ENCODE measurements at places on chromosomes 7 and 10.

GRCh38 chr7:4711634-4712033 lies 29.5 kb downstream of the FOXK1 start:
- no peak for DNase-seq

DNA sequence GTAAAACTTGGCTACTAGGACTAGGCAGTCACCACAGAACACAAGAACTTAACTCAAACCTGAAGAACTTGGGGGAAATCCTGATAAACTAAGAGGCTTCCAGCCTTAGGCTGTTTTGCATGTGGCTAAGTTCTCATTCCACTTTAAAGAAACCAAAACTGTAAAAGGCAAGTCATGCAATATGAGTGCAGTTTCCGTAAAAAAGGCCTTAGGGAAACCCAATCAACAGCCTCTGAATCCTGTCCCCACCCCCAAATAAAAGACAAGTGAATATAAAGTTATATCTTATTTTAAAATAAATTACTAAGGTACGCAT lies 95.1 kb downstream of the USP6NL start:
- no peak for DNase-seq

DNA sequence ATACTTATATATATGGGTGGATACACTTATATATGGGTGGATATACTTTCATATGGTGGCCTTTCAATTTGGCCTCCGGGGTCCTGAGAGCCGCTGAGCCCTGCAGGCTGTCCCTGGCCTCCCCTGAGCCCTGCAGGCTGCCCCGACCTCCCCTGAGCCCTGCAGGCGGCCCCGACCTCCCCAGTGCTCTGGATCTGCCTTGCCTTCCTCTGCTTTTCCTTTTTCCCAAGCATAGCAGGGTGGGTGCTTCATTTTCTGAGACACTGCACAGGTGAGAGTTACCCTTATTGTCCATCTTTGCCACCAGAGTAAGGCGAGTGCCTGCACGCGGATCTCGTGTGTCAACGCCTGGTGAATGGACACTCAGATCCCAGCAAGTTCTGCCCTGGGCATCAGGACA lies 106.6 kb downstream of the VIPR2 start:
- no peak for DNase-seq

DNA sequence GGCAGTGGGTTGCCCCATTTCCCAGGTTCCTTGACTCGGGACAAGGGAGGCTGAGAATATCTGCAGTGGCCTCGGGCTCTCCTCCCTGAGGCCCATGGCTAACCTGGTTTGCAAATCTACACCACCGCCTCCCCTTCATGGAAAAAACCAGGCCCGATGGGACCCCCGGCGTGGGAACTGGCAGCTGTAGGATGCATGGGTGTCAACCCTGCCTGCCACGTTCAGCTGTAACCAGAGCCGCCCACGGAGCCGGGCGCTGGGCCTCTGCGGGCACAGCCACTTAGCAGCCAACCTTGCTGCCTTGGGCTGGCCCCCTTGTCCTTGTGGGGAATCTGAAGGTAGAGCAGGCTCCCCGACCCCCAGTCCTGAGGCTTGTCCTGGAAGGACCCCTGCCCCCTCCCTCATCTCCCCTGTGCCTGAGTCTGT lies 1.6 kb downstream of the PWWP2B start:
- DNase-seq = no peak

DNA sequence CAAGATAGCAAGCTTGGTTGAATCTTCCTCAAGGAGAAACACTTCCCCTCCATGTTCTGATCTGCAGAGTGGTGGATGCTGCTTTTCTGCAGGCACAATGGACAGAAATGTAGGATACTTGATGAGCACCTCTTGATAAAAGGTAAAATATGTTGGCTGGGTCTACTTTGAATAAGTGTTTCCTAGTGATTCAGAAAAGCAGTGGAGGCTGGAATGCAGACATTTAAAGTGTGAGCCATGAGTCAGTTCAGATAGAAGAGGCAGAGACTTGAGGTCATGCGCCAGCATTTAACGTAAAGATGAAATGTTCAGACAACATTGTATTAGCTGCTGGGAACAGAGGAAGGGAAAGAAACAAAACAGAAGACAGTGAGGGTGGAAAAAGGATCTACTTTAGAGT lies 403.1 kb downstream of the ADRA2A start:
- no peak for DNase-seq

DNA sequence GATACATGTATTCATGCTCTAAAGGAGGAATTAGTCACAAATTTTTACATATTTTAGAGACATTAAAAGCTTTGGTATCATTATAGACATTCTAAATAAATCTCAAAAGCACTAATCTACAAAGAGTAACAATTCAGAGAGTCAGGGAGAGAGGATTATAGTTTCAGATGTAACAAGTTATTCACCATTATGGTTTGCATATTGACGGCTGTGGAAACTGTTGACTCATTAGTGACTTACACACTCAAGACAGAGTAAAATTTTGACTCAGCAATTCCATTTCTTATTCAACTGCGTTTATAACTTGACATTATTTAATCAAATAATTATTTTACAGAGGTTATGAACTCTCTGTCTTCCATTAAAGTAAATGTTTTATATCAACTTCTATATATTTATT lies 95.4 kb upstream of the SEMA3C start:
- DNase-seq = no peak

- DNase-seq = no peak
Observed at GRCh38 chr7:44390701-44391100, 65.3 kb upstream of the CAMK2B start.

GRCh38 chr7:50329775-50330174 lies 25.3 kb downstream of the IKZF1 start:
- DNase-seq = no peak

DNA sequence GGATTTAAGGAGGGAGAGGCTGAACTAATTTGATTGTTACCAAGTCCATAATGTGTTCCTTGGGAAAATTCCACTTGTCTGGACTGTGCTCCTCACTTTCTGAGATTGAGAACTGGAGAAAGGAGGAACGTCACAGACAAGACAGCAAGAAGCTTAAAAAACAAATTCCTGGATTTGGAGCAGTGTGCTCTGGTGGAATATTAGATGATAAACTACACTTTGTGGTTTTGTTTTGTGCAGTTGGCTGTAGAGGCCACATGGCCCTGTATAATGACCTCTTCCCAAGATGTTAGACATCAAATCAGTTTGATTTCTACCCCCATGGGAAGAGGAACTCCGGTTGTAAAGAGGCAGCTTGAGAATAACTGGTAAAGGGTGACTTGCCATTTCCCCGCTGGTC lies 421.3 kb upstream of the GALNT17 start:
- no peak for DNase-seq

DNA sequence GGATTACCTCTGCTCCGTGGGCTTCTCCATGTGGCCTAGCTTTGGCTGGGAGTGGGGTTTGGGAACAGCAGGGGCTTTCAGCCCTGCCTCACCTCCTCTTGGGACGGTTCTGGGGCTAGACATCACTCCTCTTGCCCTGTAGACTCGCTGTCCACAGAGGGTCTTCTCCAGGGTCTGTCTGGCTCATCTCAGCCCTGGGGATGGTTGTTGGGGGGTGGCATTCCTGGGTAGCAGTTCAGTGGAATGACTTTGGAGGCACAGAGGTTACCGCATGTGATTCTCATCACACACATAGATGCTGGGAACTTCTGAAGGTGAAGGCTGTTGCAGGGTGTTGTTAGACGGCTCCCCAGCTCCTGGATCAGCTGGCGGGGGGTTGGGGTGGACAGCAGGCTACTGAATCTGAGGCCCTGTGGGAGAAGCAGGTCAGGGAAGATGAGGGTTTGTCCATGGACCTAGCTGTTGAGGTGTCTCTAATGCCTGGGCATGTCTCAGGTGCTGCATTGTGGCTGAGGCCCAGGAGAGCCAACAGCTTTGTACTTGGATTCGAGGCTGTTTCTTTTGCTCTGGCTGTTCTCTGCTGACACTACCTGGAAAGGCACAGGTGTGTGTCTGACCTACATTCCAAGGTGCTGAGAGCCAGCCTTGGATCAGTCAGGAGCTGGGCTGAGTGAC lies 23.8 kb downstream of the RAMP3 start:
- no peak for DNase-seq

DNA sequence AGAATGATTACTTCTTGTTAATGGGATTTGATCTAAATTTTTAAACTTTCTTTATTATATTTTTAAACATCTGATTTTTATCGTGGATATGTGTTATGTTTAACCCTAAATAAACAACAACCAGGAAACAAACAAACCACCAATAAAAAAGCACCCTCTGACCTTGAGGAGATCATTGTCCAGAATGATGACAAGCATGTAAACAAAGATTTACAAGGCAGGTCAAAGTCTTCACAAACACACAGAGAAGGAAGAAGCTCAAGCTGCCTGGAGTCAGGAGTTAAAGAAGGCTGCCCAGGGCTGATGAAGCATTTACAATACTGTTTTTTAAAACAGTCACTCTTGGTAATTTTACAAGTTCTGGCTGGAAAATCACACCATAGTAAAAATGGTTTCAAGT lies 31.0 kb upstream of the EGFR start:
- DNase-seq = no peak

DNA sequence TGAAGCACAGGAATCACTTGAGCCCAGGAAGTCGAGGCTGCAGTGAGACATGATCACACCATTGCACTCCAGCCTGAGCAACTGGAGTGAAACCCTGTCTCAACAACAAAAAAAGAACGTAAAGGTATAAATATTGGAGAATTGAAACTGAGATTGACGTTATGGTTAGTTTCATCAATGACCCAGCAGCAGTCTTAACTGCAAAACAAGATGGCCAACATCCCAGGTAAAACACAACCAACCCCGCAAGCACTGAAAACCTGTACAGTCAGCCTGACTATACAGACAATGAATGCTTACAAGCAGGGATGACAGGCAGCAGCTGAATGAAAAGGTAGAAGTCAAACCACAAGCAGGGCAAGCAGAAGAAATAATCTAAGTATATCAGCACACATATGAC lies 34.7 kb downstream of the WAPL start:
- no peak for DNase-seq

GRCh38 chr10:131143425-131144165 lies 167.9 kb downstream of the TCERG1L start:
- DNase-seq = no peak

DNA sequence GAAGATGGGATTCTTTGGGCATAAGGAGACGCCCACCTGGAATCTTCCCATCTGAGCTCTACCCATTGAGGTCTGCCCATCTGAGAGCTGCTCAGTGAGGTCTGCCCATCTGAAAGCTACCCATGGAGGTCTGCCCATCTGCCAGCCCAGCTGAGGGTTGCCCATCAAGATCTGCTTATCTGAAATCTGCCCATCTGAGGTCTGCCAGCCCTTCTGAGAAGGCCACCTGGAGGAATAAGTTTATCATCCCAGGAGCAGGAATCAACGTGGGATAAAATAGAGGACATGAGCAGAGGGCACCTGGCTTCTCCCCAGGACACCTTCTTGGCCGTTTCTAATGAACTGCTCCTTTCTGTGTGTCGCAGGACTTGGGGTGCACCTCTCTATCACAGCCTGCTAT lies 35.3 kb upstream of the PDZD8 start:
- no peak for DNase-seq

- no peak for DNase-seq
Observed at GRCh38 chr7:129634361-129635034, 23.0 kb downstream of the NRF1 start.

DNA sequence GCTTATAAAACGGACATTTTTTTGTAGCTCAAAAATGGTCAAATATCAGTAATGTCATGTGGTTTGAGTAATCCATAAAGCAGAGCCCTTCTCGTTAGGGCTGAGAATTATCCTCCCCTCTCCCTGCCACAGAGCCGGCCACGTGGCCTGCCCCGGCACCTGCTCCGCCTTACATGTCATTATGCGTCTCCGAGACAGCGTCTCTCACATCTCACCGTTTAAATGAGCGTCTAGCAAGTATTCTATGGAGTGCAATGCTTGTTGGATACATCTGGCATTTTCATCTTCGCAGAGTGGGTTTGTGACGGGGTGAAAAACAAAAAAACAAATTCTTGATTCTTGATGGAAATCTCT lies 86.1 kb downstream of the CUX1 start:
- DNase-seq = no peak

DNA sequence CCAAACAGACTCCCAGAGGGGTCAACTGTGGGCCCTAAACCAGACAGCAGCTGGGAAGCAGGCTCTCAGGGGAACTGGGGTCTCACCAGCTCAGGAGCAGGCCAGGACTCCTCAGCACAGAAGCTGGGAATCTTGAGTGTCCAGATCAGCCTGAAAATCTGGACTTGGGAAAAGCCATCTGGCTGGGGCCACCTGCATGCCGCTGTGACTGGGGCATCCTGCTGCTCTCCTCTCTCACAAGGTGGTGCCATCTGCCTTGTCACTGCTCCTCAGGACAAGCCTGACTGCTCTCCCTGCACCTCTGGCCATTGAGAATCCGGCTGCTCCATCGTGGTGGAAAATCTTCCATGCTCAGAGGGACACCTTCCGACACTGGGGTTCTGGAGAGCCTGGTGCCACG lies 141.4 kb downstream of the PLPP4 start:
- no peak for DNase-seq

GRCh38 chr10:15348579-15348978 lies 22.5 kb downstream of the FAM171A1 start:
- DNase-seq = no peak

- no peak for DNase-seq
Observed at GRCh38 chr7:150898475-150899011, 46.2 kb downstream of the AOC1 start.

DNA sequence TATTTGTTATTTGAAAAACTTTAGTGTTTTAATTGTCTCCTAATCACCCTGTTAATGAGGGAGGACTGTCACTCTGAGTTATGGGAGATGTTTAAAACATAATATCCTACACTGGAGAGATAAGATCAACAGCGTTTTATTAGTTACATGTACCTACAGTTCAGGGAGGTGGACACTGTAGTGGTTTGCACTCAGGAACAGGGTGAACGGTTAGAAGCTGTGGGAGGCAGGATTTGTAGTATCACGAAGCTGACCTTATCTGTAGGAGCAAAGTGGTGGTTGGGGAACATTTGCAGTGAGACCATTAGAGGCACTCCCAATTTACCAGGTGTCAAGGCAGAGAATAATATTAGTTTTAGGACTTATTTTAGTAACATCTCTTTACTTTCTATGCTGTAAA lies 193.3 kb upstream of the KCND2 start:
- DNase-seq = no peak

DNA sequence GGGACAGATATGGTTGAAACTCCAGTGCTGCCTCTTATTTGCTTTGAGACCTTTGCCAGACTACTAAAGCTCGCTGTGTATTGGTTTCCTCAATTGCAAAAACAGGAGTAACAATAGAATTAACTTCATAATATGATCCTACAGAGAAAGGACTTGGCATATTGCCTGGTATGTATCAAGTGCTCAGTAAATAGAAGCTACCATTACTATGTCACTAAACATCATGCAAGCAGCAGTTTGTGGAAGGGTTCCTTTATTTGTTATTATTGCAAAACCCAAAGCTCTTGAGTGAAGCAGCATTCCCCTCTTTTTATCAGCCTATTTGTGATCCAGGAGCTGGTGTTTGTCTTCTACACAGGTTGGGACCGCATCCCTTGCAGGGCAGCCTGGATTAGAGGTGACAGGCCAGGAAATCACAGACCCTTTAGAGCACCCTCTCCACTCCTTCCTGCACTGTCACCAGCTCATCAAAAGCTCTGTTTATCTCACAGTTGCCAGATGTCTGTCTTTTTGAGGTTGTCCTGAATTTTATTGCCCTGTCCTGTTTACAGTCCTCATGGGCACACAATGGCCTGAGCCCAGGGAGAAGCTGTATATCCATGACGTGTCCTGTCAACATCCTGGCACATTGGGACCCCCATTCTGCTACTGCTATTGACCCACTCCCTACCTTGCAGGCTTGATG lies 121.5 kb downstream of the SNX10 start:
- DNase-seq = no peak

- no peak for DNase-seq
Observed at GRCh38 chr10:83959328-83959727, 180.0 kb upstream of the GHITM start.

- no peak for DNase-seq
Observed at GRCh38 chr10:15841696-15842095, 18.6 kb downstream of the MINDY3 start.

Measured in AG04449 (cell line).